Coronary artery (tissue), 2 donors: ENCODE measurements at places on chromosomes 4 and X.

DNA sequence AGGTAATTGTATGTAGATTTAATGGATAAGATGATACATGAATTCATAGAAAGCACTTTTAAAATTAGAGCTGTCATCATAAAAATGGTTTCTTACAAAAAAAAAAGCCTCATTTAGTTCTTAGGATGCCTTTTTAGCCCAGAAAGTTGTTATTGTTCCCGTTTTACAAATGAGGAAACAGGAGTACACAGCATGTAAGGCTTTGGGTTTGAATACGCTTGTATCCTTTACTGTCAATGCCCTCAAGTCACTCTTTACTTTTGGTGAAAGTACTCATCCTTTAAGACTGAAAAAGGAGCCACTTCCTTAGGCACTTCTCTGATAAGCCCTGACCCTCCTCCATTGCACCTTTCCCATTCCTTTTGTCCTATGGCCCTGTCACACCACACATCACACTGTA, 4.9 kb downstream of the EREG start:
- no peak for DNase-seq

DNA sequence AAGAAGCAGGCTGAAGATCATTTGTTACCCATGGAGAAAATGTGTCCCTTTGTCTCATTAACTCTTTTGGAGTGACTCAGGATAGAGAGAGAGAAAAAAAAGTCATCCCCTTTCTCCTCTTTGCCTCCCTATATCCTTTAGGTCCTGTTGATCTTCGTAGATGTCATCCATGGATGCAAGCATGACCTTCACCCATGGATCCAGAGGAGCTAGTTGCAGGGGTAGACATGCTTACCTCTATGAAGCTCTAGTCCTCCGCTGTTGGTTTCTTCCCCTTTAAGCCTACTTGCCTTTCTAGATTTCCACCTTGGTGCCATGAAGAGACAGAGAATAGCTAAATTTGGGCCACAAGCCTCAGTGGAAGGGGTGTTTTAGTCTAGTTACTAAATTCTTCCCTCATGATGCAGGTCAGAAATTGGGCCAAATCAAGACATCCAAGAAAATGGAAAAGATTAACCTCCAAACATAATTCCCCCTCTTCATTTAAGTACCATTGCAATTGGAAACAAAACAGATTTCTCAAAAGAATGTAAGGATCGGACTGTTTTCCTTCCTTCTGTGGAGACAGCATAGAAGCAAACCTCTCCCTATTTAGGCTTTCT, 178.4 kb downstream of the TECRL start:
- DNase-seq = no peak

- DNase-seq = peak; percentile 52
These were observed 73.3 kb downstream of the PRPS1 start for GRCh38 chrX:107701493-107702121.

- no peak for DNase-seq
These were observed 46.0 kb downstream of the ATP8A1 start for GRCh38 chr4:42610941-42611340.

DNA sequence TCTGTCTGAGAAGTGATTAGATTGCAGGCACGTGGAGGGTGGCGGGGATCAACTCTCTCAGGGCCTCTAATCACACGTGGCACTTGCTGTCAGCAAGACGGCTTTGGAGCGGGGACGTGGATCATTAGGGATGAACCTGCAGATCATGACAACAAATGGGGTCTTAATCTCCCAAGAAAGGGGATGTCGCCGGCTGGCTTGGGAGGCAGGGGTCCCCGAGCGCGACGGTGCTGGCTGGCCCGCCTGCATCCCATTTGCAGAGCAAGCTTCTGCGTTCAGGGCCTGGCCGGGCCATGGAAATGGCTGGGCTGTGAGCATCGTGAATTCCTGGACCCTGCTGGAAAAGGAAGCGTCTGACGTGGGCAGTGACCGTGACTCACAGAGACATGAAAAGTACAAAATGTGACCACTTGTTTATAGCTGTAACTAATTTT, 85.1 kb upstream of the SHOX start:
- no peak for DNase-seq

DNA sequence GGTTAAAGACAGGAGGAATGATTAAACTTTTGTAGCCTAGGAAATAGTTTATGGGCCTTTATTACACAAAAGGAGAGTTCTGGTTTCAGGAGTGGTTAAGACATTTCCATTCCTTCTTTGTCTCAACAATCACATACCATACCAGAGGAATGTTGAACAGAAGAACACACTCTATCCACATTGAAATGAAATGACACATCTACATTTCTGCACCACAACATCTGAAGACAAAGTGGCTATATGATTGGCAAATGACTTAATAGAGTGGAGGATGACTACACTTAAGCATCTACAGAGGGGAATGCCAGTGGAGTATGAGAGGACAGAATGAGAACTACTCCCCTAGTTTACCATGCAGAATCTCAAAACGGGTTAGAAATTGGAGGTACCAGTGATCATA, 8.0 kb downstream of the CYP2U1 start:
- no peak for DNase-seq

DNA sequence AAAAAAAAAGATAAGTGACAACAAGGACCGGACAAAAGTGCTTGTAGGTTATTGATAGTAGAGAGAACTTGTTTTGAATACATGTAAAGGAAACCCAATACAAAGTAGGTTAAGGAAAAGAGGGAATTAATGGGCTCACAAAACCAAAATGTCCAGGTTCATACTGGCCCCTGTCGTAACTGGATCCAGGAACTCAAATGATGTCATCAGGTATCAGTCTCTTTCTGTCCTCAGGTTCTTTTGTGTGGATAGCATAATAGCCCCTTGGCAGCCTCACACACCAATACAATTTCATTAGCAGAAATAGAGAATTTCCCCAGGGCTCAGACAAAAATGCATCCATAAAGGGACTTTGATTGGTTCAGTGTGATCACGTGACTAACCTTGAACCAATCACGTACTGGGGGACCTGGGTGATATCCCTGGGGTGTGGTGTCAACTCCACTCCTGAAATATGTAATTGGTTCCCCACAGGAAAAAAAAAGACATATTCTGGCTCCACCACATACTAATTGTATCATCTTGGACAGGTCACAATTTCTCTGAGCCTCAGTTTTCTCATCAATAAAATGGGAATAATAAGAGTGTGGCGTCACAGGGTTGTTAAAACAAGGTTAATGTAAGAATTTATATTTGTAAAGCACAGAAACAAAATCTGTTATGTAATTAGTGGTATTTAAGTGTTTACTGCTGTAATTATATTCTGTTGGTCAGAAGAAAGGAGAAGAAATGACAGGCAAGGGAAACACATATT, 174.8 kb downstream of the PDGFRA start:
- DNase-seq = no peak

DNA sequence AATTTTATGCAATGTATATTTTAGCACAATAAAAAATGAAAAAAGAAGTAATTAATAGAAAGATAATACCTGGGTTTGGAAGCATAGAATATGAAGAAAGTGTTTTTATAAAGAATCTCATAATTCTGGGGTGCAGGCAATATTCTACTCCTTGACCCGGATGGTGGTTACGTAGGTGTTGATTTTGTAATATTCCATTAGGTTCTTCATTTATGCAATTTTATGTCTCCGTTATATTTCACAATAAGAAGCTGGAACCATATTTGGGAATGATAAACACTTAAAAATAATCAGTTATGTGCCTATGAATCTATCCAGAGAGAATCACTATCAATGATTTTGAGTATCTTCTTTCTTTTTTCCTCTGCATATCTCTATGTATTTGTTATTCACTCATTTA, 38.5 kb downstream of the CHRNA9 start:
- no peak for DNase-seq

- no peak for DNase-seq
These were observed 479.2 kb downstream of the GBA3 start for GRCh38 chr4:23171976-23172375.

- DNase-seq = no peak
These were observed 83.1 kb upstream of the SPIN4 start for GRCh38 chrX:63434206-63434605.

- DNase-seq = no peak
These were observed 3.3 kb upstream of the MYOZ2 start for GRCh38 chr4:119132306-119132705.

DNA sequence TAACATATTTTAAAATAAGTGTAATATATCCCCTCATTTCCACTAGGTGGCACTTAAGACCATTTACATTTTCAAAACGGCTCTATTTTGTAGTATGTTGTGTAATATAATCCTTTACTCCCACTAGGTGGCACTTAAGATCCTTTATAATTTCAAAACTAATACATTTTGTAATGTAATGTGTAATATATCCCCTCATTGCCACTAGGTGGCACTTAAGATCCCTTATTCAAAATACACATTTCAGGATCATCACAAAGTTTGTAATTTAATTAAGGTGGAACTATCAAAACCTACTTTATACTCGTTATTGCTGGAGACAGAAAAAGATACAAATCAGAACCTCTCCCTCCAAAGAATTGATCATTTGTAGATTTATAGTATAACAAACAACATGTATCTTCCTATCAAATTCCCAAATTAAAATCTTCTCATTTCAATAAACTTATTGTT, 132.5 kb downstream of the ARHGAP6 start:
- DNase-seq = no peak

- no peak for DNase-seq
These were observed 49.7 kb downstream of the GRXCR1 start for GRCh38 chr4:42942216-42942615.

DNA sequence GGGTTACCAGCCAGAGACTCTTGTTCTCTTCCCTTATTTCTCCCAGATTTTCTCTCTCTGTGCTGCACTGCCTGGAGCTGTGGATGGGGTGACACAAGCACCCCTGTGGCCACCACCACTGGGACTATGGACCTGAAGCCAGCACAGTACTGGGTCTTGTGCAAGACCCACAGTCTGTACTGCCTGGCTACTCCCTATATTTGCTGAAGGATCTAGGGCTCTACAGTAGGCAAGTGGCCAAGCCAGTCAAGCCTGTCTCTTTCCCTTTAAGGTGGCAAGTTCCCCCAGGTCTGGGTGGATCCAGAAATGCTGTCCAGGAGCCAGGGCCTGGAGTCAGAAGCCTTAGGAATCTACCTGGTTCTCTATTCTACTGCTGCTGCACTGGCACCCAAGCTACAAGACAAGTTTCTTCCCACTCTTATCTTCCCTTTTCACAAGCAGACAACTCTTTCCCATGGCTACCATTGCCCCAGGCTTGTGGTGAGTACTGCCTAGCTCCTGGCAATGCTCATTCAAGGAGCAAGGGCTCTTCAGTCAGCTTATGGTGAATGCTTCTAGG, 28.4 kb upstream of the CT47A1 start:
- no peak for DNase-seq

DNA sequence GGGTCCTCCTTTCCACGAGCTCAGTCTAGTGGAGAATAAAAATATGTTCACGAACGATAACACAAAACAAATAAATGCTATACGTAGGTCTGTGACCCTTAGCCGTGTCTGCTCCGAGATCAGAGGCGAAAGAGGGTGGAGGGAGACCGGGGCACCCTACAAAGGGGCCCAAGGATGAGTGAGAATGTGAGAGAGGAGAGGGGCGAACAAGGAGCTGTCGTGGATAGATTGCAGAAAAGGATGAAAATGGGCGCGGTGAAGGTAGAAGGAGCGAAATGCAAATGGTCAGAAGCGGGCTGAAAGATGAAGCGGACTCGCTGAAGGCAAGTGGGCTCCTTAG, 6.2 kb upstream of the ZBTB33 start:
- no peak for DNase-seq

DNA sequence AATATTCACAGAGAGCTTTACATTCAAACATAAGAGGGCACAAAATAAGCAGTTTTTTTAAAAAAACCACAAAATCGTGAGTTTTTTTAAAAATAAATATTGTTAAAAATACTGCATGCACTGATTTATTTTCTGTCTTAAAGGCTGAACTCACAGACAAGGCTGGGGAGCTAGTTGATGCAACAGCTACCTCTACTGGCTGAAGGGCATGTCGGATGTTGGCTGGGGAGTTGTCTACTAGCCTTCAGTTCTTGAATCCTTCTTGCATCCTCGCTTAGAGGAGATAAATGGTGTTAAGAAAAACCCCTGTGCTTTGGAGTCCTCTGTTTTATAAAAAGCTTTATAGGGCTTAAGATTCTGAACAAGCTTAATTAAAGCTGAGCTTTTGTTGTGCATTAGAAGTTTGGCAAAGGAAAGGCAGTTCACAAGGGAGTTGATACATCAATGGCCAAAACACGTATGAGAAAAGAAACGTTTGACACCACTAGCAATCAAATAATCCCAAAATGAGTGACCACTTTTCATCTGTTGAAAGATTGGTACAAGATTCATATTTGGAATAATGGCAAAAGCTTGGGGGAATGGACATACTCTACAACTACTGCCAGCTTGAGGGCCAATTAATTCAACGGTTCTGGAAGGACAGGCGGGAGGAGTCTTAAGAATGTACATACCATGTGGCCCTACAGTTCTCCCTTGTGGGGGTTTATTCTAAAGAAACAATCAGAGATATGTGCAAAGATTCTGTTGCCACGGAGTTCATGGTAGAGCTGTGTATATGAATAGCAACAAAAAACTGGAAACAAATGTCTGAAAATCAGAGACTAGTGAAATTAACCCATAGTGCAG, 94.7 kb downstream of the SEL1L3 start:
- DNase-seq = no peak

DNA sequence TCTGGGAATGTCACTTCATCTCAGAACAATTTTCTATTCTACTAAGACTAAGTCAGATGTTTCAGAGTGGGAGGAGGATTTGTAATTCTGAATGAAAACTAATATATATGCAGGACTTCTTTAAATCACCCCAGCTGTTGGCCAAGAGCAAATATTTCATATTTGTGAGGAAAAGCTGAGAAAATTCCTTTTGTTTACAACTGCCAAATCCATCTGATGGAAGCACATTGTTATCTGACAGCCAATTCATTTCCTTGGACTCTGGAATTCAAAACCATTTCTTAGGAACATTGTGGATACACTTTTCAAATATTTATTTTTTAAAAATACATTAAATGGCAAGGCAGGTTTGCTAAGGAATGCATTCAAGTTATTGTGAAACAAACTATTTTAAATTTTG, 8.0 kb downstream of the SLIT2 start:
- no peak for DNase-seq

GRCh38 chr4:145490361-145490760, 8.7 kb downstream of the SMAD1 start:
- DNase-seq = no peak

DNA sequence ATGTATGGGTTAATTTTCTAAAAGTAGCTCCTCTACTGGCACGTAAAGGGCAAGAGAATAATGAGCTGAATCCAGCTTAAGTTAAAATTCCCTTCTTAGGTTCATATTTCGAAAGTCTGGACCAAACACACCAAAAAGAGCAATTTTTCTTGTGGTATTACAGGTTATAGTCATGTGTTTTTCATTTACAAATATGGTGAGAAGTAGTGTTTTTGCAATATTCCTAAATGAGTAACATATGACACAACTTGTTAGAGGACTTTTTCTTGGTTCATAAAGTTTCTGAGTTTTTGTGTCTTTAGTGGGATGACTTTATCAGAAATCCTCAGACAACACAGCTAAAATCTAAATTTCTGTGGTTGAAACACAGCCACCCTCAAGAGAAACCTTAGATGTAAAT, 172.1 kb downstream of the AFF2 start:
- DNase-seq = no peak

DNA sequence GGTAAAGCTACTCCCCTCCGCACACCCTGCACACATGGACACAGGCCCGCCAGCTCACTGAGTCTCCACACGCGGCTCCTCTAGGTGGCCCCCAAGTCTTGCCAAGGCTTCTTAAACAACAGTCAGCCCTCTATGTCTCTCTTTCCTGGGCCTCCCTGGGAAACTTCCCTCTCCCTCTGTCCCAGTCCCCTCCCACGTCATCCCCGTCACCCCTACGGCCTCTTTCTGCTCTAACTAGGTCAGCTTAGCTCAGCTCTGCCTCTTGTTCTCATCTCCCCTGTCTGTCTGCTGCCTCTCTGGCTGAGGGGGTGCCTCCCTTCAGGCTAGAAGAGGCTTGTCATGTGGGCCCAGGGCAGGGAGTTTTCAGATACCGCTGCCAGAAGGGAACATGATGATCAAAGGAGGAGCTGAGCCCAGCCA, 38.8 kb downstream of the SEPTIN6 start:
- no peak for DNase-seq
